ENCODE measurements at places on chromosomes 2 and 18. TPM values are rescaled to one million over a fixed set of nuclear protein-coding genes. Genes with fewer than 3 reads are reported as not detected.

SEC11C gene
- total RNA-seq = 11.6 TPM

BOK gene
- 47.5 TPM for total RNA-seq

HNRNPLL gene
- total RNA-seq = 76.2 TPM

LOXHD1 gene
- total RNA-seq = 0.21 TPM

TMEFF2 gene
- 0.15 TPM for total RNA-seq

CHRNG gene
- not detected for total RNA-seq

B4GALT6 gene
- total RNA-seq = 5.5 TPM

SLC30A3 gene
- 75.1 TPM for total RNA-seq

UGT1A4 gene
- not detected for total RNA-seq

Data from cardiac muscle cell (in vitro differentiated cells and primary cell).